ENCODE measurements at places on chromosomes 16 and 17. TPM values are rescaled to one million over a fixed set of nuclear protein-coding genes. Genes with fewer than 3 reads are reported as not detected.

Gene TSNAXIP1
- polyA plus RNA-seq, result 0.46 TPM

Gene SLC52A1
- polyA plus RNA-seq, result not detected

Gene PRSS27
- 0.76 TPM for polyA plus RNA-seq

Gene KRT27
- polyA plus RNA-seq, result not detected

GRCh38 chr16:53937161-53937880, 233.4 kb downstream of the FTO start:
- no peak for DNase-seq

DNA sequence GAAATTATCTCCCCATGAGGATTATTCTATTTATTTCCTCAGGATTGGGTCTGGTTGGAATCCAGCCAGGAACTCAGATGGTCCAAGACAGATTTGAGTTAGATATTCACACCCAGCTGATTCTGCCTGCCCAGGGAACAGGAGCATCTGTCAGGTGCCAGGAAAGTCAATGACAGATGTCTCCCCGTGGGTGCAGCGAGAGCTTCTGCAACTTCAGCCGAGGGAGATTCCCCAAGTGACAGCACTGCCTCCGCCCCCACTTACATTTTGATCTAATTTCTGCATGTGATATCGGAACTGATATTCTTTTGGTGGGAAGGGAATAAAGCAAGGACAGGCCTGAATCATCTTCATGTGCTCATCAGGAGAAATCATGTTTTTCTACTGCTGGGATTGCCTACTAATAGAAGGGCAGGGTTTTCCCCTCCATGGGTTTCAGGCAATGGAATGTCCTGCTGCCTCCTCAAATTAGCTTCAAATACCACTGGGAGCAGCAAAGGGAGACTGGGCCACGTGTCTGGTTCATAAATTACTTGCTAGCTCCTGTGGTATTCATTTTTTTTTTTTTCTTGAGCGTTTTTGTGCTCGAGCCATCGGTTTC, 15.7 kb upstream of the DHX8 start:
- DNase-seq, result peak; percentile 38

DNA sequence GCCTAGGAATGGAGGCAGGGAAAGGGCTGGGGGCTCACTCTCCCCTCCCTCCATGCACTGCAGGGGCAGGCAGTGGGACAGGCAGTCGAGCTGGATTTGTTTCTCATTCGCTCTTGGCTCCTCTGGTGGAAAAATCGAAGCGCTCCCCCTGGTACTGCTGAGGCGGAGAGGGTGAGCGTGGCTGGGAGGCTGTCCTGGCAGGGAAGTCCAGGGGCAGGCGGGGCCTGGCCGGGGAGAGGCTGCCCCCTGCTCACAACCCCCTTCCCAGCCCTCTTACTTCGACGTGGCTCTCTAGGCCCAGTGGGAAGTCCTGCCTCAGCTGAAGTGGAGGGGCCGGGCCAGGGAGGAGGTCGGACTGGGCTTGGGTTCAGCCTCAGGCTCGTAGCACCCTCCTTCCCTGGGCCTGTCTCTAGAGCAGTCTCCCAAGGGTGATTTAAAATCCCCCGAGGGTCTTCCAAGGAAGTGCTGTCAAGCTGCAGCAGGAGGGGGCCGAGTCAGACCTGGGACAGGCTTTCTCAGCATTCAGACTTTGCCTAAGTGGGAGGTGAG, 16.5 kb upstream of the TMEM92 start:
- peak; percentile 87 for DNase-seq

- DNase-seq, result no peak
These were observed 20.1 kb downstream of the MPRIP start for GRCh38 chr17:17062356-17062755.

GRCh38 chr16:81641395-81642106, 137.5 kb upstream of the PLCG2 start:
- no peak for DNase-seq

GRCh38 chr17:80717720-80718083, 173.1 kb downstream of the RPTOR start:
- DNase-seq, result no peak

- DNase-seq, result peak; percentile 33
These were observed 5.9 kb downstream of the SLC16A5 start for GRCh38 chr17:75093548-75094158.

DNA sequence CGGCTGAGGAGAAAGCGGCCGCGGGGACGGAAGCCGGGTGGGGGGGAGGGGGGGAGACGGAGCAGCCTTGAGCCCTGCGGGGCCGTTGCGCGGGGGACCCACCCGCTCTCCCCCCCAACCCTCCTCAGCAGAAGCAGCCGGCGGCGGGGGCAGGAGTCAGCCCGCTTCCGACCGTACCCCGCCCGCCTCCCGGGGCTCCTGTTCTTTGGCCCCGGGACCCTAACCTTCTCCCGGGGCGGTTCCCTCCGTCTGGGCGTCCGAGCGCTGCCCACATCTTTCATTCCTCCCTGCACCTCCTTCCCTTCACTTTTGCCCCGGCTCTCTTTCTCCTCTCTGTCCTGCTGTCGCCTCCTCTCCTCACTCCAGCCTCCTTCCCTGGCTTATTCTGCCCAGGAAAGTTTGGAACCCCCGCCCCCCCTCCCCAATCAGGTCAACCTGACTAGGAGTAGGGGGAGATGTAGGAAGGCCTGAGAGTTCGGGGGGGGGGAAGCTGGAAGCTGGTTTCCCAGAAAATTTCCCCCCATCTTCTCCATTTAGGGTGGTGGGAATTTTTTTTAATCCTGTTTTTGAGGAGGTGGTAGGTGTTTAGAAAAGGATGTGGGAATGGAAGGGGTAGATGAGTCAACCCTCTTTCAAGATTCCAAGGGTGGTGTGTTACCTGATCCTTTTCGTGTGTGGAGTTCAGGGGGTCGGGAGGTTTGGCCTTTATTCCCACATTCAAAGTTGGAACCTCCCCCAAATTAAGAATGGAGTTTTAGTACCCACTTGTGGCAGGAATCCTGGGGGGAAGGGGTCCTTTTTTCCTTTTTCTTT, 427 bp upstream of the NLK start:
- DNase-seq, result peak; percentile 18

GRCh38 chr17:42310787-42311215, 22.5 kb downstream of the STAT5A start:
- DNase-seq, result no peak

DNA sequence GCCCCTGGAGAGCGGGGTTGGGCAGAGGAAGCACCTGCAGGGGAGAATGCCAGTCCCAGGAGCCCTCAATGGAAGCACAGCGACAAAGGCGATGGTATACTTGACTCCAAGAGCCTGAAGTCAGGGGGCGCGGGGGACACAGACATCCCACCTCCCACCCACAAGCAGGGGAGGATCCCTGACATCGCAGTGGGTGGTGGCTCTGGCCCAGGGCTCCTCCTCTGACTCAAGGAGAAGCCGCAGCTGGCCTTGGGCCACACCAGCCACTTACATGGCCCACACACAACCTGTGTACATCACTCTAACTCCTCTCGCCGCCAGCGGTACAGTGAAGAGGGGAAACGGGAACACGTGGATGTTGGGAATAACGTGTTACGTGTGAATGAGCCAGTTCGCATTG, 44.3 kb downstream of the FZD2 start:
- DNase-seq, result no peak

DNA sequence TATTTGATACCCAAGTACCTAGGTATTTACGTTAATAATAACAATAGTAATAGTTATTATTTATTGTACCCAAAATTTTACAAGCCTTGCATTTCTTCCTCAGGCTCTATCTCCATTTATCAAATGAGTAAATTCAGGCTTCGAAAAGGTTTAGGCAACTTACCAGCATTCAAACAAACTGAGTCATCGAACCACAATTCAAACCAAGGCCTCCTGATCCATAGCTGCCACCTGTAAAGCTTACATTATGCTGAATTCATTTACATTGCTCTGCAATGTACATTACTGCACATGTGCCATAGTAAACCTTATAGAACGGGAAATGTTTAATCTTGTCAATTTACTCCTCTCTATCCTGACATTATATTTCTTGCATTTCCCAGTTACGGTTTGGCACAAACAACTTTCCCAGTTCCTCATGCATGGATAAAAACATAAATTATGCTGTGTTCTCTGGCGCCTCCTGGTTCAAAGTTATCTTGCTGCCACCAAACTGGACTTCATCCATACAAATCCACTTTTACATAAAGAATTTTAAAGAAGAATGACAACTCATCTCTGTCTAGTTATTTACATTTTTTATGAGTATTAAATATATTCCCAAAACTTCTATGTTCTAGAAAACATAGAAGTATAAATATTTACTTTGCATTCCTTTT, 360.6 kb upstream of the SOX9 start:
- DNase-seq, result no peak

DNA sequence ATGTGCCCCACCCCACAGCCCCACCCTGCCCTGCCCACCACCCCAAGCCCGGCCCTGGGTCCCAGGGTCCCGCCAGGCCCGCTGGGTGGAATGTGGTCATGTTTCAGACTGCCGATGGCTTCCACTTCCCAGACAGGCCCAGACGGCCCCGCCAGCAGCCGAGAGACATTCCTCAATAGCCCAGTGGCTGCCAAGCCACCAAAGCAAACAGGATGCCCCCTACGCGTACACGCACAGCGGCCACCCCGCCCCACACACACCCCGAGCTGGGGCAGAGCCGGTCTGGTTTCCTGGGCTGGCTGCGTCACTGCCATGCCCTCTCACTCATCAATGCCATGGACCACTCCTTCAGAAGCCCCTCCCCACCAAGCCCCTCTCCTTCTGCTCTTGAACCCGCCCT, 1.2 kb upstream of the KRT17 start:
- DNase-seq, result no peak

- no peak for DNase-seq
These were observed 27.9 kb downstream of the NLRC5 start for GRCh38 chr16:57017251-57017650.
